ENCODE measurements at places on chromosomes 6 and 20.
A peak's percentile ranks its signal among the peaks of the same experiment; 100 is the strongest.

DNA sequence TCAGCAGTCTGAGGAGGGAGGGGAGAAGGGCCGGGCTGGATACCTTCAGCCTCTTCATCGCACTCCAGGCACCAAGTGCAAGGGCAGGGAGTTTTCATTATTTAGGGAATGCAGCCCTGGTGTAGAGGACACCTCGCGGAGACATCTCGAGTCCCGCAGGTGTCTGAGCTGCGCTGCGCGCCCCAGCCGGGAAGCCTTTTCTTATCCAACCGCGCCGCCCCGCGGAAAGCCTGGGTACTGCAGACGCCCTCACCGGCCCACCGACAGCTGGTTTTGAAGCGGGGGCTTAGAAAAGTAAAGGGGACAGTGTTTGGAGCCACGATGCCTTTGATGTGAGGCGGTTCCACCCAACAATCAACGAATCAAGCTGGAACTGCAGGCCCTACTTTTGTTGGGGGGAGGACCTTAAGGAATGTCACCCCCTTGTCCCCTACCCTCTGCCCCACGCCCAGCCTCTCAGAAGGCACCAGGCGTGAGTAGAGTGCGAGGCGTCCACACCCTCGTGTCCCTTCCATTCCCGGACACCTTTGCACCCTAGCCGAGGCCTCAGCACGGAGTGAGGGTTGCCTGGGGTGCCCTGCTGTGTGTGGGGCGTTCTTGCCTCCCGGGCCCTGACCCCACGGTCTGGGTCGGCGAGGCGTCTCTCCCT is 8.6 kb downstream of the NKX2-2 start:
- peak; percentile 72 for DNase-seq

- no peak for DNase-seq
Observed at GRCh38 chr6:52552278-52552643, 24.6 kb downstream of the TRAM2 start.

DNA sequence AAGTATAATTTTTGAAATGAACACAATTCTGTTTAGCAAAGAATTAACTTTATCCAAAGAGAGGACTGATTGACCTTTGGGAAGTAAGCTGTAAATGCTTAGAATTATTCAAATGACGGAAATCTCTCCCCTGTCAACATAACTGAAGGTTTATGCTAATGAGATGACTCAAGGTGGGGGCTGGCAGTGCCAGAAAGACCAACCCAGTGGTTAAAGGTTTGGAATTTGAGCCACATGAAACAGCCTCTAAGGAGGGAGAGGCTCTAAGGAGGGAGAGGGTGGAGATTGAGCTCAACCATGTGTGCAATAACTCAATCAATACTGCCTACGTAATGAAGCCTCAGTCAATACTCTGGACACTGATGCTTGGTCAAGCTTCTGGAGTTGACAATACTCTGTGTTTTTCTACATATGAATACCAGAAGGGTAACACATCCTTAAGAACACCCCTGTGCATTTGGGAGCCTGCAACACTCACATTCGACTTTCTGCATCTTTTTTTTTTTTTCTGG is 123.4 kb upstream of the TENT5A start:
- no peak for DNase-seq

DNA sequence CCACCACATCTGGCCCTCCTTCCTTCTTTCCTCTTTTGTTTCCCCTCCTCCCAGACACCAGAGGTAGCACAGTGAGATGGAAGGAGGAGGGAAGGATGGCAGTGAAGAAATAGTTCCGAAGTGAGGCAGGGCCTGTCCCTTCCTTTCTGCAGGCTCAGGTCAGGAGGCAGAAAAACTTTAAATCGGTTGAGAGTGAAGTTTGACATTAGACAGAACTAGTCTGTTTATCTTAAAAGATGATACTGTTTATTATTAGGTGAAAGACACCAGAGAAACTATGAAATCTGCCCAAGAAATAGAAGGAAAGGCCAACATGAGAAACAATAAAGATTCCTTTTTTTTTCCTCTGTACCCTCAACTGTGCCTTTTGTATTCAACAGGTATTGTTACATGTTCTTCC is 670.3 kb downstream of the UTRN start:
- DNase-seq, result no peak

GRCh38 chr20:43293068-43293786 is 103.5 kb upstream of the PTPRT start:
- no peak for DNase-seq

DNA sequence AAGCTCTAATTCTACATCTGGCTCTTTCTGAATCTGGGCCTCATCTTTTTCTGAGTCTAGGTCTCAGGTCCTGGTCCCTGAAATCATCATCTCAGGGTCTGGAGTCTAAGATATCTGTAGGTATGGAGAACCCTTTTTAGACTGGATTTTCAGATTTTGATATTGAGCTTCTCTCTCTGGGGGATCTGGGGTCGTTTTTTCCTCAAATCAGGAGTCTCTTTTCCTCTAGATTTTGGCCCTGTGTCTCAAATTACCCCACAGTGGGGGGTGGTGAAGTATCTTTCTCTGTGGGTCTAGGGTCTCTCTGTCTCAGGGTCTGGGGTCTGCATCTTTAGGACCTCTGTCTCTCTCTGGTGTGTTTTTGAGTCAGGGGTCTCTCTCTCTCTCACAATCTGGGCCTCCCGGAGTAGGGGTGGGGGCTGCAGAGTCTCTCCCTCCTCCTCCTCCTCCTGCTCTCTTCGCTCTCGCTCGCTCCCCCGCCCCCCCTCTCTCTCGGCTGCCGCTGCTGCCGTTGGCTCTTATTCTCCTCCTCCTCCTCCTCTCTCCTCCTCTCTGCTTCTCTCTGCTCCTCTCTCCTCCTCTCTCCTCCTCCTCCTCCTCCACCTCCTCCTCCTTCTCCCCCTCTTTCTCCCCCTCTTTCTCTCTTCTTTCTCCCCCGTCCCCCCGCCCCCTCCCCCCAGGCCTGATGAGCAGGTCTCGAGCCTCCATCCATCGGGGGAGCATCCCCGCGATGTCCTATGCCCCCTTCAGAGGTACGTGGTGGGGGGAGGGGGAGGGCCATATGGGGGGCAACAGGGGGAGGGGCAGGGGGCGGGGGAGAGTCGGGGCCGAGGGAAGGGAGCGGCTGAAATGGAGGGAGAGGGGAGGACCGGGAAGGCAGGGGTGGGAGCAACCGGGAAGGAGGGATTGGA is at the start of gene SYNGAP1:
Gene SYNGAP1 (plus strand): TSS at position 486 of the 911 bp plus-strand sequence. CDS start 200 bp downstream, at position 686.
- no peak for DNase-seq

DNA sequence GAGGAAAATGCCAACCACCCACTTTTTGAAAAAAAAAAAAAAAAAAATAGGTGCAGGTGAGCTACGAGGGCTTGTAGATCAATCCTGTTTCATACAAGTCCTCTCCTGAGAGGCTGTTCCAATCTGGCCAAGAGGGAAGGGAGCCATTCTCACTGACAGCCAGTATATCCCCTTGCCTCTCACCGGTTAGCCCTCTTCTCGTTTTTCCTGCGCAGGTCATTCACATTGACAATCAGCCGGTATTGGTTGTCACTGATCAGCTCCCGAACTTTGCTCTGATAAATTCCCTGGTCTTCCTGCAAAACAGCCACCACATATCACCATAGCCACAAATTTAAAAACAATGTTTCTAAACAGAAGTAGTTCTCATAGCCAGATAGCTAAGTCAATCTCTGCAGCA is 1.4 kb downstream of the MCM3 start:
- DNase-seq, result no peak
